RCC 7860 (cell line): ENCODE measurements at places on chromosomes 2 and 18.
A peak's percentile ranks its signal among the peaks of the same experiment; 100 is the strongest.

DNA sequence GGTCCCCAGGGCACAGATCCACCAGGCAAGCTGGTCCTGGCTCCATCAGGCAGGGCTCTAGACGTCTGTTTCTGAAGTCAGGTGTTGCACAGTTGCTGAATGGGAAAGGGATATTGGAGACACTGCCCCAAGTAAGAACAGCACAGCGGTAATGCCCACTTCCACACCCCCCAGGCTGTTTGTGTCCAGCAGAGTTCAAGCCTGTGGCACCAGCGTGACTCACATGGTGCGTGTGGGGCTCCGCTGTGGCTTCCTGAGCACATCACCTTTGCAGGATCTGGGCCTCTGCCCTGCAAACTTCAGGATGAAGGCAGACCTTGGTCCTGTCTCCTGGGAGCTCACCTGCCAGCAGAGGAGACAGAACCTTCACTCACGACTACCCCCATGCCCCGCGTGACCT, 203.3 kb downstream of the TFCP2L1 start:
- no peak for DNase-seq

DNA sequence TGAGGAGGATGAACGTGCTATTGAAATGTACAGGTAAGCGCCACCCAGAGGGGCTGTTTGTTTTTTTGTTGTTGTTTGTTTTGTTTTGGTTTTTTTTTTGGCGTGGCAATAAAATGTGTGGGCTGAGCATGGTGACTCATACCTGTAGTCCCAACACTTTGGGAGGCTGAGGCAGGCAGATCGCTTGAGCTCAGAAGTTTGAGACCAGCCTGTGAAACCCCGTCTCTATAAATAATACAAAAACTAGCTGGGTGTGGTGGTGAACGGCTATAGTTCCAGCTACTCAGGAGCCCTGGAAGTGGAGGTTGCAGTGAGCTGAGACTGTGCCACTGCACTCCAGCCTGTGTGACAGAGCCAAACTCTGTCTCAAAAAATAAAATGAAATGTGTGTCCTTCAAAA, 6.2 kb downstream of the PDCL3 start:
- DNase-seq = no peak

DNA sequence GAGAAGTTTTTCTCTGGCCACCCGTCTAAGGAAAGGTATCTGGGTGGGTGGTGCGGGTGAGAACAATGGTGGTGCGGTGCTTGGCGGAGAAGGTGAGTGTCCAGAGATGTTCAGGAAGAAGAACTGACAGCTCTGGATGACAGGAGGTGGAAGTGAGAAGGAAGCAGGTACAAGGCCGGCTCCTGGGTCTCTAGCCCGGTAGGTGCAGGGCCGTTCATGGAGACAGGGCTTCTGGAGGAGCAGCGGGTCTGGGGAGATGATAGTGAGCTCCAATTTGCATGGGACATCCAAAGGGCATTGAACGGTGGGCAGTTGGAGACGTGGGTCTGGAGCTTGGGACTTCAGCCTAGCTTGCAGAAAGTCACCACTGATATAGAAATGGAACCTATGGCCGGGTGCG, 979 bp upstream of the FAHD2B start:
- no peak for DNase-seq

DNA sequence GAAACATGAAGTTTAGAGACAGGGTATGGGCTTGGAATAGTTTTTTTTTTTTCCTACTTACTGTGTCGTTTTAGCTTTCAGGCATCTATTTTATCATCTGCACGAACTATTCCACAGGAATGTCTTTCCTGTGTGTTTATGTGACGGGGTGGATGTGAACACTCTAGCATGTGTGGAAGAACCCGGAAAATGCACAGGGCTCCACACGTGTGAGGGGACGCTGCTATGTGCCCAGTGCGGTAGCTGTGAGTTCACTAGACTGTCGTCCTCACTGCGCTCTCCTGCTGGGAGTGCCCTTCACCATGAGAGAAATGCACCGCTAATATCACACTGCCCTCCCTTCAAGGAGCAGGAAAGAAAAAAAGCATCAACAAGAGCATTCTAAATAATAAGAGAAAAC, 250.8 kb upstream of the PXDN start:
- no peak for DNase-seq

DNA sequence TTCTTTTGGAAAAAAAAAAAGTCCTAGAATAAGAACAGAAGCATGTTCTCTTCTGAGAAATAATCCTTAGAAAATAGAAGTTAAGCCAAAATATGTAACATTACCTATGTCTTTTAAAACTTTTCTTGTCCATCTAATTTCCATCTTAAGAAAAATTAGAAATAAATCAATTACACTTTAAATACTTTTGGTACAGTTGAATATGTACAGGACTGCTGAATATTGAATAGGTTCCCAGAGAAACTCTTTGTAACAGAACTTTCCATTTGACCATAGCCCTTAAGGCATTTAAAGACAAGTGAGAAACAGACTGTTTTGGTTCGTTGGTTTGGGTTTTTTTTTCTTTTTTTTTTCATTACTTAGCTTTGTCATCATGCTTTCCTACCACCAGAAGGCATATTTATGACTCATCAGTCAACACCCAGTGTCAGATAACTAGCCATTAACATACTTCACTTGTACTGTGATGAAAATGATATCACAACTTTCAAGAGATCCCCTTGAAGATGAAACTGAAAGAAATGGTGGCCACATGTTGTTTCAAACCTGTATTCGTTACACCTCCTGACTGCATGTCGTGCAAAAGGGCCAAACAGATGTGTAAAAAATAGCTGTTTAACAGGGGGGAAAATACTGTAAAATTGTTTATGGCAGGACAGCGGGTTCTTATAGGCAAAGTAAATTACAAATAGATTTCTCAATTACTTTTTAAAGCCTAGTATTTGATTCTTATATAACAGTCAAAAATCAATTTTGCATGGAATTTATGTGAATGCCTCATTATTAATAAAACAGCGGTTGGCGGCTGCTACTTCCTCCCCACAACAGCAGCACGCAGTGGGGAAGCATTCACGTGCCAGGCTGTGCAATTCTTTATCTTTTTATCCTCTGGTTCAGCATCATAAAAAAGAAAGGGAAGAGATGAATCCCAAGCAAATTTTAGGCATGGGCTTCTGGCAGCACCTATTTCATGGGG, 280.7 kb upstream of the HNRNPA3 start:
- peak; percentile 62 for DNase-seq

- no peak for DNase-seq
These were observed 853.9 kb downstream of the NRXN1 start for GRCh38 chr2:50178050-50178449.

- no peak for DNase-seq
These were observed 245.8 kb downstream of the KCNE4 start for GRCh38 chr2:223297788-223298187.

DNA sequence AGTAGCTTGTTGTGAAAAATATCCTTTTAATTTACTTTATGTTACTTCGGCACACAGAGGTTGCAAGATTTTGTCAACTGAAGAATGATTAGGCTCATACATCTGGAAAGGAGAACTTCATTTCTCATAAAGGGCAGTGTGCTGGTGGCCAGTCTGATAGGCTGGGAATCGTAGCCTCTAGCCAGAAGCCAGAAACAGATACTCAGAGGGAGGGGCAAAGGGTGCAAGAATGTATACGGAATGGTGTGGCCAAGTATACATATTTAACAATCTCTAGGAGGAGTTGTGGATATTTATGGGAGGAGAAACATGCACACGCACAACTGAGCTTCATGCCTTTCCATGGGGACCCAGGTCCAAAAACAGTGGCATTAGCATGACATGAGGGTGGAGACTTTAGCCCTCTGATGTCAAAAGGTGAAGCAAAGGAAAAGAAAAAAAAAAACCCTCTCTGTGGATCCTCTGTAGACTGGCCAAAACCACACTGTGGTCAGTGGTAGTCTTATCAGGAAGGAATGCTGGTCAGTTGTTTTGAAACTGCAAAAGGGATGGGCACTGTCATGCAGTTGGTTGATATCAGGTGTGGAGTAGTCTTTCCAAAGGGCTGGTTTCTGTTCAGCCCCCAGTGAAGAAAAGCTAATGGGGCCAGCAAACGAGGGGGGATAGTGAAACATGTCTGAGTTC, 34.9 kb upstream of the APCDD1 start:
- no peak for DNase-seq

GRCh38 chr2:1862608-1863280, 118.4 kb upstream of the PXDN start:
- DNase-seq = no peak

DNA sequence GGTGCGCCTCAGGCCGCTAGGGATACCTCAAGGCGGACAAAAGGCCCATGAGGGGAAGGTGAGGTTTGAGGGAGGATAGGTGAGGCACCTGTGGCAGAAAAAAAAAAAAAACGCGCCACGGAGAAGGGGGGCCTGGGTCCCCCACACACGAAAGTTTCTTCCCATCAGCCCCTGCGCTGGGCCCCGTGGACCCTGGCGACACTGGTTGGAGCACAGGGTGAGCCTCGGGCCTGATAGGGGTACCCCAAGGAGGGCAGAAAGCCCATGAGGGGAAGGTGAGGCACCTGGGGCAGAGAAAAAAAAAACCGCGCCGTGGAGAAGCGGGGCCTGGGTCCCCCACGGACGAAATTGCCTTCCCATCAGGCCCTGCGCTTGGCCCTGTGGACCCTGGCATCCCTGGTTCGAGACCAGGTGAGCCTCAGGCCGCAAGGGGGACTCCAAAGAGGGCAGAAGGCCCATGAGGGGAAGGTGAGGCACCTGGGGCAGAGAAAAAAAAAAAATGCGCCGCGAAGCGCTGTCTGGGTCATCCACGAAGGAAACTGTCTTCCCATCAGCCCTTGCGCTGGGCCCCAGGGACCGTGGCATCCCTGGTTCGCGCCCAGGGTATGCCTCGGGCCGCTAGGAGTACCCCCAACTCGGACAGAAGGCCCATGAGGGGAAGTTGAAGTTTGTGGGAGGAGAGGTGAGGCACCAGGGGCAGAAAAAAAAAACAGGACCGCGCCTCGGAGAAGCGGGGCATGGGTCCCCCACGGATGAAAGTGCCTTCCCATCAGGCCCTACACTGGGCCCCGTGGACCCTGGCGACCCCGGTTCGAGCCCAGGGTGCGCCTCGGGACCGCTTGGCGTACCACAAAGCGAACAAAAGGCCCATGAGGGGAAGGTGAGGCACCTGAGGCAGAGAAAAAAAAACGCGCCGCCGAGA, 226.2 kb downstream of the CCDC74A start:
- no peak for DNase-seq

DNA sequence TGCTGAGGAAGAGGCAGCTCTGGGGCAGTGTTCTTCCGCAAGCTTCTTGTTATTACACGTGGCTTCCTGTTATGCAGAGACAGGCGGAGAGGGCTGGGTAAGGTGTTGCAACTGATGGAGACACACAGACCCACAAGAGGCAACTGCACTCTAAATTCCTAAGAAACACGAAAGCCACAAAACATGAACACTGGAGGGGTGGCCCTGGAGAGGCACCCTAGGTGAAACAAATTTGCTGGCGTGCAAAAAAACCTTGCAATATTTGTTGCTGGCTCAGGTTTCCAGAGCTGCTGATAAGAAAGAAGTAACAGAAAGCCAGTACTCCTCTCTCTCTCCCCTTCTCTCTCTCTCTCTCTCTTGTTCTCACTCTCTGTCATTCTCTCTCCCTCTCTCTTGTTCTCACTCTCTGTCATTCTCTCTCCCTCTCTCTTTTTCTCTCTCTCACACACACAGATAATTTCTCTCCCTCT, 31.8 kb downstream of the ARHGAP25 start:
- no peak for DNase-seq

DNA sequence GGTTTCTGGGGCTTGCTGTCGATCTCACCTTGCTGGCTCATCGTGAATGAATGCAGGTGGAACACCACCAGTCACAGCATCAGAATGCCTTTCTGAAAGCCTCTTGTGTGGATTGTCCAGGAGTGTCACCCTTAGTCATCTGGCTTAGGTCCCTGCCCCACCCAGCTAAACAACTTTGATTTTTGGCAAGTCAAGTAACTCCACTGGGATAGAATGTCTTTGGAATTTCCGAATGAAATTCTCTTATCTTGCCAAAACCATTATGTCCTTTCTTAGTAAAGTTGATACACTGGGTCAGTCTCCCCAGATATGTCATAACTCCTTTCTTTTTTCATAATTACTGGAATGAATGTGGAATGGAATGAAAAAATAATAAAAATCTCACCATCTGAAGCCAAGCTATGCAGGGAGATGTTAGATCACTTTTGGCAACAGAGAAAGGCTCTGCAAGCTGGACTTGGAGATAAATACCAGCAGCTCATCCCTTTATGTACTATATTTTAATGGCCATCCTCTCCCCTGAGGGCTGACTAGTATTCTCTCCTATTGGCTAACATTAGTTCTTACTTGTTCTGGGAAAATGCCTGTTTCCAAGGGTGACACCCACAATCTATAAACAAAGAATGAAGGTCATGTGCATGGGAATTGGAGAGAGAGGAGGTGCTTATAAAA, 35.4 kb downstream of the INSIG2 start:
- DNase-seq = peak; percentile 79

- DNase-seq = no peak
These were observed 45.9 kb downstream of the PNO1 start for GRCh38 chr2:68203587-68203986.

- no peak for DNase-seq
These were observed 150.2 kb downstream of the FSHR start for GRCh38 chr2:49004036-49004626.

- DNase-seq = no peak
These were observed 157.9 kb upstream of the MAP3K20 start for GRCh38 chr2:172917716-172918115.

- DNase-seq = peak; percentile 6
These were observed at the start of gene CHRNA1 for GRCh38 chr2:174764280-174765255. Gene CHRNA1, minus strand, starts transcription at chr2:174764472. Its CDS starts 78 bp downstream, at chr2:174764394.

GRCh38 chr18:59423259-59423658, 64.2 kb upstream of the LMAN1 start:
- DNase-seq = no peak

DNA sequence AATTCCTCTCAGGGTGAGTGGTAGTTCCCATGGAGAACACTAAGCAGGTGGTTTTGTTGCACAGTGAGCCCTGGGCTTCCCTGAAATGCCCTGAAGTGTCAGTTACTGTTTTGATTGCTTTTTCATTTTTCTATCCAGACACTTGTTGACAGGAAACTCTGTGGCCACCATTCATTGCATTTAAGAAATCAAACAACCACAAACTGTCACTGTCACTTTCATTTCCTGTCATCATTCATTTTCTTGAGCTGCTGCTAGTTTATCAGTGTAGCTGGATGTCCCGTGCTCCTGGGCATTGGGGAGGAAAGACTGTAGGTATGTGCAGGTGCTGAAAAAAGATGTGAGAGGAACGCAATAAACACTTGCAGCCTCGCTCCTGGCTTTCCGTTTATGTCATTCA, 891.6 kb upstream of the ZEB2 start:
- no peak for DNase-seq

- no peak for DNase-seq
These were observed 5.0 kb upstream of the CNGA3 start for GRCh38 chr2:98341241-98341640.

GRCh38 chr18:59718464-59719157, 21.4 kb upstream of the CCBE1 start:
- DNase-seq = peak; percentile 65

- no peak for DNase-seq
These were observed 26.9 kb downstream of the LOXHD1 start for GRCh38 chr18:46630160-46630559.

- no peak for DNase-seq
These were observed 10.0 kb upstream of the LAPTM4A start for GRCh38 chr2:20061476-20061875.

- DNase-seq = no peak
These were observed 7.3 kb downstream of the IRS1 start for GRCh38 chr2:226792155-226792881.
